SW 1271 (cell line): ENCODE measurements at places on chromosomes 5 and 9.
A peak's percentile ranks its signal among the peaks of the same experiment; 100 is the strongest.

- no peak for DNase-seq
These were observed 111.2 kb upstream of the PTGER4 start for GRCh38 chr5:40568548-40568947.

GRCh38 chr5:123735384-123735783 lies 223.4 kb downstream of the CSNK1G3 start:
- DNase-seq: no peak

DNA sequence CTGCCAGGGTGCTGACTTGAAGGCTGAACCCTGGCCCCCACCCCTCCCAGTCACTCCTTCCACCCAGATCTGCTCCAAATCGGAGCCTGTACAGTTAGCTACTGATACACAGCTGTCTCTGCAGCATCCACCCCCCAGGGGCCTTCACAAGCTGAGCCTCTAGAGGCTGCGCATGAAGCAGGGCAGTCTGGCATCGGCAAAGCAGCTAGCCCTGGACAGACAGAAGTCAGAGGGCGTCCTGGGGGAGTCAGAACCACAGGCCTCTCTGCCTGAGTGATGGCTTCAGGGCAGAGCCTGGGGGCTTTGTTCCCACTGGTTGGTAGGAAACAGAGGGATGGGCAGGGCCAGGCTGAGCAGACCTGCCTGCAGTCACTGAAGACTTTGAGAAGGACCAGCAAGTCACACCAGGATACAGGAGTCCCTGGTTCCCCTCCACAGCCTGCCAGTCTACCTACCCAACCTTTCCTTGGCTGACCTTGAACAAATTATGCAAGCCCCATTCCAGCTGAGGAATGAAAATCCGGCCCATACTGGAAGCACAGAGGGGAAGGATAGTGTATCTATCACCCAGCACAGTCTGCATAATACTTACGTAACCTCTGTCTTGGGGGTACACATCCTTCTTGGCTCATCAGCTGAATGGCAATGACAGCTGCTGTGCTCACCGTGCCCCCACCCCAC lies 8.8 kb downstream of the VDAC1 start:
- no peak for DNase-seq

DNA sequence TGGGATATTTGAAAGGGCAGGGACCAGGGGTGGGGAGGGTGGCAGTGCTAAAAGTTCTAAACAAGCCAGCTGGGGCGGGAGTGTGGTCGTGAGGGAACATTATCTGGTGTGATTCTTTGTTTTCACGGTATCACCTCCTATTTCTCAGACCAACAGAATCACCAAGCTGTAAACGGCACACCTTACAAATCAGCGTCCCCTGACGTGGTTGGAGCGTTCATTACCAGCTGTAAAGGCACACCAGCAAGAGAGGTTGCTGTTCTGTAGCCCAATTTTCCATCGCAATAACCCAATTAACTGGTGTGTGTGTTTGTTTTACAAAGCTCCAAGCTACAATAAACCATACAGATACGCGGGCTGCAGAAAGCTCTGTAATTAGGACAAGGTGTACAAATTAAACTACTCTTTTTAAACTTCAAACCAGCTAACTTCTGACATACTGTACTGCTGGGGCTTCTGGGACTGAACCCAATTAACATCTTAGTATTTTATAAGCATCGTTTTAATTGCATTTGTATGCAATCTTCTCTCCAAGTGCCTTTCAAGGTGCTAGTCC lies 303.6 kb upstream of the CLINT1 start:
- DNase-seq: no peak

DNA sequence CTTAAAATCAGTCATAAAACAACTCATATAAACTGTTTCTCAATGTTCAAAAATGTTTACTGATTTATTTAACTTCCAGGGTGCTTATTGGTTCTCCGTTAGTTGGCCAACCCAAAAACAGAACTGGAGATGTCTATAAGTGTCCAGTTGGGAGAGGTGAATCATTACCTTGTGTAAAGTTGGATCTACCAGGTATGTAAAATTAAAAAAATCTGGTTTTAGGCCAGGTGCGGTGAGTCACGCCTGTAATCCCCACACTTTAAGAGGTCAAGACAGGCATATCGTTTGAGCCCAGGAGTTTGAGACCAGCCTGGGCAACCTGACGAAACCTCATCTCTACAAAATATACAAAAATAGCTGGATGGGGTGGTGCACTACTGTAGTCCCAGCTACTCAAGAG lies 73.7 kb downstream of the ITGA1 start:
- DNase-seq: no peak

- no peak for DNase-seq
These were observed 127.5 kb upstream of the DAPK1 start for GRCh38 chr9:87370049-87370685.

DNA sequence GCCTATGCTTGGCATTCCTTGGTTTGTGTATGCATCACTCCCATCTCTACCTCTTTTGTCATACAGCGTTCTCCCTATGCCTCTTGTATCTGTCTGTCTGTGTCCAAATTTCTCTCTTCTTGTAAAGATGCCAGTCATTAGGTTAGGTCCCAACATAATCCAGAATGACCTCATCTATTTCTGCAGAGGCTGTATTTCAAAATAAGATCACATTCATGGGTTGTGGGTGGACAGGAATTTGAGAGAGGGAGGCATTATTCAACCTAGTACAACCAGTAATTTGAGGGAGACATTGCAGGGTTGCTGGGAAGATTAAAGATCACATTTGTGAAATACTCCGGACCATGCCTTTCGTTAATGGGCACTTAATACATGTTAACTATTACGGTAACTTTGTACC lies 155.0 kb downstream of the MAN2A1 start:
- DNase-seq: no peak

DNA sequence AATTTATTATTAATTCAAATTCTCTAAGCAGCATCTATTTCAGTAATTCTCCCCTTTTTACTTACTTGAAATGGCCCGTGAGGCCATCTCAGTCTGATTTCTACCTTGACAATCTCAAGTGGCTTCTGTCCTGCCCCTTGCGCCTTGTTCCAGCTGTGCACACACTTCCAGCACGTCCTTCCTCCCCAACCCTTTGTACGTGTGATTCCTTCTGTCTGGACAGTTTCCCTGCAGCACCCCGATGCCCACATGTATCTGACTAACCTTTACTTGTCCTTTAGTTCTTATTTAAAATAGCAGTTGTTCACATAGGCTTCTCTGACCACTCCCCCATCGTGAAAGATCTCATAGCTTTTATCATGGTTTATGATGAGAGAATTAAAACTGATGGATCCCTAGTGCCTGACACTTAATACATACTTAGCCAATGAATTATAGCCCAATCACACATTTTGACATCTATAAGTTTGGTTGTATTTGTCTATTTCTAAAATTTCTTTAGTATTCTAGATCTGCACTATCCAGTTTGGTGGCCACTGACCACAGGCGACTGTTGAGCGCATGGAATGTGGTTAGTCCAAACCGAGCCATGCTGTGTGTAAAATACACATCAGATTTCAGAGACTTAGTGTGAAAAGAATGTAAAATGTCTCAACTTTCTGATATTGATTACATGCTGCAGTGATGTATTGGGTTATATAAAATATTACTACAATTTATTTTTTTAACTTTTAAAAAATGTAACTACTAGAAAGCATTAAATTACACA lies 14.3 kb downstream of the ZBTB34 start:
- no peak for DNase-seq

- no peak for DNase-seq
These were observed 38.9 kb upstream of the FAM174A start for GRCh38 chr5:100496296-100496695.

GRCh38 chr9:35650341-35651158 lies at the start of gene SIT1:
Gene SIT1 (minus strand): TSS chr9:35650931. CDS start chr9:35650853, 78 bp downstream.
- no peak for DNase-seq

GRCh38 chr5:168753691-168754254 lies 174.6 kb upstream of the PANK3 start:
- no peak for DNase-seq

GRCh38 chr5:168740092-168740800 lies 161.1 kb upstream of the PANK3 start:
- DNase-seq: no peak

GRCh38 chr9:77829420-77829819 lies 181.3 kb upstream of the GNA14 start:
- no peak for DNase-seq

GRCh38 chr9:95724253-95724991 lies 151.1 kb upstream of the ERCC6L2 start:
- no peak for DNase-seq

GRCh38 chr5:10153808-10154537 lies 95.7 kb downstream of the ATPSCKMT start:
- no peak for DNase-seq

GRCh38 chr5:128714551-128714950 lies 176.5 kb upstream of the FBN2 start:
- no peak for DNase-seq

DNA sequence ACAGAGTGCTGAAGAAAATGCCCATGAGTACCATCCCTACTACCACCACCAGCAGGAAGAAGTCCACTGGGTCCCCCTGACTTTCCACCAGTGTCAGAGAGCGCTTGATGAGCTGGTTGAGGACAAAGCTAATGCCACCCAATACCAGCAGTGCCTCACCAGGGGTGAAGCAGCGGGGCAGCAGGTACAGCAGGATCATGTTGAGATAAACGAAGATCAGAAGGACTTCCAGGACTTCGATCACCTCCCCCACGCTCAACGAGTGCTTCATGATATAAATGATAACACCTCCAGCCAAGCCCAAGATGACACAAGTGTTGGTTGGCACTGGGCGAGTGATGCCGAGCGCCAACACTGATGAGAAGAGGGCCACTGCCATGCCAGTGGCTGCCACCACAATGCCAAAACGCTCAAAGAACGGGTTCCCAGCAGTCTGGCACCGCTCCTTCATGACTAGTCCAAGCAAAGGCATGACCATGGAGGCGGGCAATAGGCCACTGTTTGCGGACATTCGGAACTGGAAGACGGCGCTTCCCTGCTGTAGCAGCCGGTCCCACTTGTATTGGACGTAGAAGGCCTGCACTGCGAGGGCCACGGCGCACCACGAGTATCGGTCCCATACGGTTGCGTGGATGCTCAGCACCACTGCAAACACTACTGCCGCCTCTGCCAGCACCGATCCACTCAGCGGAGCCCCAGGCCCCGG lies 679 bp downstream of the DOLK start:
- DNase-seq: peak; percentile 46

GRCh38 chr9:109781541-109782197 lies 1.7 kb downstream of the PALM2AKAP2 start:
- DNase-seq: no peak

- no peak for DNase-seq
These were observed 40.0 kb upstream of the MYO10 start for GRCh38 chr5:16975950-16976624.

DNA sequence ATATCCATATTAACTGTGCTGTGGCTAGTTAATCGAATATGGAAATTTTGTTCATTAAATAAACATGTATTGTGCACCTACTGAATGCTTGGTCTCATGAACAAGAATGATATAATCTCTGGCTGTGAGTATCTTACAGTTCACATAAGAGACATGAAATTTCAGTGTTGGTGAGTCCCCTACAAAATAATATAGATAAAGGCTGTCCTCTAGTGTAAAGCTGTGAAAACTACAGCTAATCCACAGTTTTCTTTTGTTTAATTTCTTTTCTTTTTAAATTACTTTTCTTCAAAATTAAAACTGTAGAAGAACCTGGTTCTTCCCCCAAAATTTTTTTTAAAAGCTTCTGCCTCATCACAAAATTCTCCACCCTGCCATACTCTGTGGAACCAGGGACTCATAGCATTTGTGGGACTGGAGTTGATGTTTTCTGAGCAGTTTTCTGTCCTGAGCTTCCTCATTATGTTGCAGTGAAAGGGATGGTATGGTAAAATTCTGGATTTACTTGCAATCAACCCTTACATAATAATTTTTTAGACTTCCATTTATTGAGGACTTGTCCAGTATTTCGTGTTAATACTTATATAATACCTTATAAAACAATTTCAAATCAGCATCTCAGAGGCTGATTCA lies 135.0 kb downstream of the STK32A start:
- DNase-seq: peak; percentile 54

GRCh38 chr5:87103616-87104287 lies 163.9 kb upstream of the RASA1 start:
- no peak for DNase-seq

GRCh38 chr5:2700876-2701275 lies 50.6 kb downstream of the IRX2 start:
- no peak for DNase-seq

DNA sequence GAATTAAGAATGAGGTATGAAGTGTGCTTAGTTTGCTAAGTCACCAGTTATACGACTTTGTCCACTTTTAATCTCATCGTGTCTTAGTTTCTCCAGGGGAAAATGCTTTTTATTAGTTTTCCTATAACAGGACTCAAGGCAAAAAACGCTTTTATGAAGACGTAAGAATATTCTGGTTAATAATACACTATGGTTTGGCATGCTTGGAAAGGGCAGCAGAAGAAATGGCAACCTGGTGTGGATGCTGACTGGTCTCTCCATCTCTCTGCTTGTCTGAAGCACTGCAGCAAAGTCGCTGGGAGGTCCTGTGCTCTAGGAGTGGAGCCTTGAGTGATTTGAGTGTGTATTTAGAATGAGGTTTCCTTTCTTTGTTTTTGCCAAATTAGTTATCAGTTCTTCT lies 78.8 kb downstream of the ZSWIM6 start:
- DNase-seq: no peak

GRCh38 chr9:114729706-114730105 lies 47.7 kb upstream of the TEX48 start:
- DNase-seq: no peak

GRCh38 chr5:83343299-83343698 lies 128.2 kb upstream of the VCAN start:
- no peak for DNase-seq

GRCh38 chr5:170327168-170327567 lies 29.6 kb upstream of the LCP2 start:
- DNase-seq: no peak

DNA sequence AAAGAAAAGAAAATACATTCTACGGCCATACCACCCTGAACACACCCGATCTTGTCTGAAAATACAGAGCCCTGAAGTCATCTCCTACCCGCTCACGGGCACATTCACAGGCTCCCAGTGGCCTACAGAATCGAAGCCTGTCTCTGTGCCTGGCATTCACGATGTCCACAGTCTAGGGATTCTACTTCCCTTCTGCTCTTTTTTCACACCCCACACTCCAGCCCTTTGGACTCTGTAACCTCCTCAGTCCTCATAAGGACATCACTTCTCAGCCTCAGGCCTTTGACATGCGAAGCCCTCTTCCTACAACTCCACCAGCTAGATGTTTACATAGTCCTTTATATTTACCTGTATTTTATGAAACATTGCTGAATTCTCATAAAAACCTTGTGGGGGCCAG lies 77.8 kb downstream of the CSNK1A1 start:
- DNase-seq: no peak

GRCh38 chr9:108213511-108213910 lies 642.3 kb downstream of the ACTL7B start:
- no peak for DNase-seq
